ENCODE measurements at places on chromosomes 5 and 9.
A peak's percentile ranks its signal among the peaks of the same experiment; 100 is the strongest.

- H3K27ac ChIP-seq: no peak overlapping the region
- DNase-seq: no peak
- no peaks in the 10 kb centered on the region for H3K36me3 ChIP-seq
- H3K4me3 ChIP-seq: no peak overlapping the region
- H3K4me1 ChIP-seq: no peaks in the 10 kb centered on the region
- H3K27me3 ChIP-seq: no peaks in the 10 kb centered on the region
Observed at GRCh38 chr5:174273325-174273724, 227.8 kb downstream of the NSG2 start.

GRCh38 chr9:133826289-133827085, 88.3 kb upstream of the SARDH start:
- no peak overlapping the region for H3K4me3 ChIP-seq
- DNase-seq: no peak
- H3K4me1 ChIP-seq: no peaks in the 10 kb centered on the region
- no peaks in the 10 kb centered on the region for H3K27me3 ChIP-seq
- H3K27ac ChIP-seq: no peak overlapping the region
- H3K36me3 ChIP-seq: no peaks in the 10 kb centered on the region

GRCh38 chr9:26975728-26976707, 19.8 kb downstream of the IFT74 start:
- no peaks in the 10 kb centered on the region for H3K27me3 ChIP-seq
- DNase-seq: no peak
- no peak overlapping the region for H3K4me3 ChIP-seq
- H3K4me1 ChIP-seq: no peaks in the 10 kb centered on the region
- no peaks in the 10 kb centered on the region for H3K36me3 ChIP-seq

DNA sequence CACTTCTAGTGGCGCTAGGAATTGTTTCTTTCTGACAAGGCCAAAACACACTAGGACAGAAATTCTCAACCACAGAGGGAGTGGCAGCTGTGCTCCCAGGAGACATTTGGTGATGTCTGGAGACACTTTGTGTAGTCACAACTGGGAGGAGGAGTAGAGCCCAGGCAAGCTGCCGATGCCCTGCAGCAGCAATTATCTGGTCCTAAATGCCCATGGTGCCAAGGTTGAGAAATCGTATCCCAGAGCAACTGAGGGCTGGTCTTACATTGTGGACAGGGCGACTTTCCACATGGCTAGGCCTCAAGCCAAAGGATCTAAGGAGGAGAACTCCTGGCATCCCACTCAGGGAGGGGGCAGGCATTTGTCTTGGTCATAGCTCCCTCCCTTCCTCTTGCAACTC, 259.9 kb downstream of the GADD45G start:
- no peak overlapping the region for H3K4me3 ChIP-seq
- no peak for DNase-seq
- no peak overlapping the region for H3K27ac ChIP-seq
- H3K36me3 ChIP-seq: no peaks in the 10 kb centered on the region
- H3K27me3 ChIP-seq: no peaks in the 10 kb centered on the region

GRCh38 chr9:5813824-5814223, 19.1 kb downstream of the ERMP1 start:
- no peak overlapping the region for H3K4me3 ChIP-seq
- no peak overlapping the region for H3K27ac ChIP-seq
- H3K27me3 ChIP-seq: no peaks in the 10 kb centered on the region
- no peak for DNase-seq
- peaks cover 27% of the 10 kb centered on the region for H3K36me3 ChIP-seq
- H3K4me1 ChIP-seq: no peaks in the 10 kb centered on the region

- H3K27ac ChIP-seq: no peak overlapping the region
- H3K4me3 ChIP-seq: no peak overlapping the region
- H3K36me3 ChIP-seq: no peaks in the 10 kb centered on the region
- no peak for DNase-seq
- H3K27me3 ChIP-seq: peaks cover 2% of the 10 kb centered on the region
Observed at GRCh38 chr9:88820055-88820454, 171.2 kb upstream of the S1PR3 start.

DNA sequence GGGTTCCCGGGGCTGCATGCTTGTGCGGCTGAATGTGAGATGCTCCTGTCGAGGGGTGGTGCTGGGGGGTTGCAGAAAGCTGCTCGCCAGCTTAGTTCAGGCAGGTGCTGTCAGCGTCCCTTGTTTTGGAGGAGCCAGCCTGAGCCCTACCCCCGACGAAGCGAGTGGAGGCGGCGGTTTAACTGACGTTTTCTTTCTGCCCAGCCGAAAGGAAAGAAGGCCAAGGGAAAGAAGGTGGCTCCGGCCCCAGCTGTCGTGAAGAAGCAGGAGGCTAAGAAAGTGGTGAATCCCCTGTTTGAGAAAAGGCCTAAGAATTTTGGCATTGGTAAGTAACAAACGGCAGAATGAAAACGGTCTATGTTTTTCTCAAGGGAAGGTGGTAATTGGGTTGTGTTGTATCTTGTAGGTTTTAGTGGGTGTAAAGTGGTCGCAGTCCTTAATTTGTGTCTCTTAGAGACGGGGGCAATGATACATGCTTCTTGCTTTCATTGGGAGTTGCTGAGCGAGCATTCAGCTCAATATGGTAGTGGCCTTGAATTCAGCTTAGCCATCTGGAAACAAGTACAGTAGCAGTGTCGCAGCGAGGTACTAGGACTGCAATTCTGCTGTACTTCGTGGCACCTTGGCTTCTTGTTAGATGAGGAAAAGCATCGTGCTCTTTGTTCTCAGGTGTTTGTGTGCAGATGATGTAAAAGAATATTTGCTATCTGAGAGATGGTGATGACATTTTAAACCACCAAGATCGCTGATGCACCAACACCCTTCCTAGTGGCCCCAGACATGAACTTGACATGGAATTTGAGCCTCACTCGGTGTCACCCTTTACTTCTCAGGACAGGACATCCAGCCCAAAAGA, 928 bp downstream of the RPL7A start:
- peak overlapping the region; percentile 93 for H3K27ac ChIP-seq
- H3K36me3 ChIP-seq: peaks cover 53% of the 10 kb centered on the region
- peaks cover 18% of the 10 kb centered on the region for H3K4me1 ChIP-seq
- peak overlapping the region; percentile 100 for H3K4me3 ChIP-seq
- no peaks in the 10 kb centered on the region for H3K27me3 ChIP-seq
- DNase-seq: no peak

- no peaks in the 10 kb centered on the region for H3K36me3 ChIP-seq
- no peaks in the 10 kb centered on the region for H3K27me3 ChIP-seq
- no peak for DNase-seq
- H3K4me3 ChIP-seq: no peak overlapping the region
Observed at GRCh38 chr5:65900746-65901145, 25.6 kb upstream of the ERBIN start.

GRCh38 chr5:158466191-158466590, 607.2 kb upstream of the CLINT1 start:
- no peaks in the 10 kb centered on the region for H3K27me3 ChIP-seq
- H3K4me1 ChIP-seq: no peaks in the 10 kb centered on the region
- DNase-seq: no peak
- H3K4me3 ChIP-seq: no peak overlapping the region
- H3K36me3 ChIP-seq: no peaks in the 10 kb centered on the region
- no peak overlapping the region for H3K27ac ChIP-seq

DNA sequence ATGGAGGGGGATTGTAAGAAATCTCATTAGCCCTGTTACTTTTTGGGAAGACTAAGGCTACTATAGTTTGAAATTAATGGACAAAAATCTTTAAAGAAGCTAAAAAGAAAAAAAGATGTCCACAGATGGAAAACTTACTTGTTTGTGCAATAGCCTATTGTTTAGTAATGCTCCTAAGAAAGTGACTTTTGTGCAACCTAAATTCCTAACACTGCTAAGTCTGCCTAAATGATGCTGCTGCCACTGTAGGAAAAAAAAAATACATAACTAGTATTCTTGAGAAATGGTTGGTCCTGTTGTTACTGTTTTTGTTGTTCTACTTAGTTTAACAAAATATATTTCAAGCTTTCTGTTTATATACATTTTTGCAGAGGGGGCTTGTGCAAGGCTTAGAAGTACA, 108.2 kb upstream of the NR3C1 start:
- H3K27me3 ChIP-seq: no peaks in the 10 kb centered on the region
- DNase-seq: no peak
- no peak overlapping the region for H3K27ac ChIP-seq
- no peaks in the 10 kb centered on the region for H3K4me1 ChIP-seq
- no peak overlapping the region for H3K4me3 ChIP-seq

DNA sequence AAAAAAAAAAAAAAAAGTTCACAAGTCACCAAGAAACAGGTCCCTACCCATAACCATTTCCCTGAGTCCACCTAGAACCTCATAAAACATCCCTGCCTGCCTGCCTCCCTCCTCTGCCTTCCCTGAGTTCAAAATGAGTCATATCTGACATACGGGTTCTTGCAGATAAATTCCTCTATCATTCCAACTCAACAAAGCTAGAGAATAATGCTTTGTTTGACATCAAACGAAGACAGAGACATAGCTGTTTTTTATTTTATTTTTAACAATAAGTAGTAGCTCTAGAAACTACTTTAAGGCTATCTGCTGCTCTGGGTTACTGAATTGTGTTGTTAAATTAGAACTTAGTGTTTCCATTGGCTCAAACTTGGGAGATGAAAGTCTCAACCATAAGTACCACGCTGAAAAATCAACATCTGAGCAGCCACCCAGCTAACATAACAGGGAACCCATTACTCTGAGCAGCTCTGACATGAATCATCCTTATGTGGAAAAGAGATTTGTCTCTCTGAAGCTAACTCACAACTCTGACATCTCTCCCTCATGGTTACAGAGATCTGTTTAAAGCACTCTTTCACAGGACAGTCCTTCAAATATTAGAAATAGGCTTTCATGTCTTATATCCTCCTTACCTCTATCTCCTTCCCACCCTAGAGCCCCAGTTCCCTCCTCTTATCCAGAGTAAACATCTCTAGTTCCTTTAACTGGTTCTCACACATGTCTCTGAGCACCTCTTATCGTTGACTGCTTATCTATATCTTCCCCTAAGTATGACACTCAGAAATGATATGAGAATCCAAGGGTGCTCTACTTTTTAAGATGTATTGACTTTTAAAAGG, 12.1 kb downstream of the TMEM245 start:
- DNase-seq: no peak
- peaks cover 6% of the 10 kb centered on the region for H3K36me3 ChIP-seq
- no peak overlapping the region for H3K4me3 ChIP-seq
- peak overlapping the region; percentile 30 for H3K27ac ChIP-seq
- no peaks in the 10 kb centered on the region for H3K27me3 ChIP-seq

- no peak overlapping the region for H3K4me3 ChIP-seq
- H3K4me1 ChIP-seq: no peaks in the 10 kb centered on the region
- no peaks in the 10 kb centered on the region for H3K36me3 ChIP-seq
- no peak overlapping the region for H3K27ac ChIP-seq
Observed at GRCh38 chr9:104882566-104882965, 45.4 kb downstream of the ABCA1 start.

GRCh38 chr9:85425153-85425611, 316.6 kb downstream of the AGTPBP1 start:
- H3K4me3 ChIP-seq: no peak overlapping the region
- H3K27me3 ChIP-seq: no peaks in the 10 kb centered on the region
- no peaks in the 10 kb centered on the region for H3K36me3 ChIP-seq
- no peak for DNase-seq
- no peak overlapping the region for H3K27ac ChIP-seq

DNA sequence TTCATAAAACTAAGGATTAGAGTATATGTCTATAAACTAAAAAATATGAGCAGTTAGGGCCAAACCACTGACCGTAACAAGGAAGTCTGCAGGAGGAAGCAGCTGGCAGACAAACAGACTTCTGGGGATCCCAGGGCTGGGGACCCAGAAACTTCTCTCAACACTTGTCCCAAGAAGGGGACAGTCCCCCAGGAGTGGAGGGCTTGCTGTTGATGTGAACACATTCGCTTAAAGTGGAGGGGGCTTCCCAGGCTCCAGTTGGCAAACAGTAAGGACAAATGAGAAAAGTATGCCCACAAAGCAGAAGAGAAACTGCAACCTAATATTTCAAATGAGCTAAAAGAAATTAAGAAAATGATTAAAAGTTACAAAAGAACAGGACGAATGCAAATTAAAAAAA, 83.7 kb downstream of the PDE8B start:
- H3K4me1 ChIP-seq: no peaks in the 10 kb centered on the region
- DNase-seq: no peak
- no peak overlapping the region for H3K4me3 ChIP-seq
- H3K27ac ChIP-seq: no peak overlapping the region
- H3K36me3 ChIP-seq: no peaks in the 10 kb centered on the region

DNA sequence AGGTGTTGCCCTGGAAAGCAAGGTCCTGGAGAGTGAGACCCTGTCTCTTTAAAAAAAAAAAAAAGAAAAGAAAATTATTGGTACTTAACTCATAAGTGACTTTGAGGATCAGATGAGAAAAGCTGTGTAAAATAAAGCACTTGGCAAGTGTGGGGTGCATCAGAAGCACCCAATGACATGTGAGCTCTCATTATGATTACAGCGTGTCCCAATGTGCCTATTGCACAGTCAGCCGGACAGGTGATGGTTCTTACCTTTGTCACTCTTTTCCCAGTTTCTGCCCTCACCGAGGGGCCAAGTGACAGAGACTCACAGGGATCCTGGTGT, 40.4 kb upstream of the IL17B start:
- no peak overlapping the region for H3K4me3 ChIP-seq
- H3K27me3 ChIP-seq: no peaks in the 10 kb centered on the region
- H3K27ac ChIP-seq: no peak overlapping the region
- H3K4me1 ChIP-seq: no peaks in the 10 kb centered on the region
- no peaks in the 10 kb centered on the region for H3K36me3 ChIP-seq

- no peaks in the 10 kb centered on the region for H3K36me3 ChIP-seq
- H3K4me3 ChIP-seq: no peak overlapping the region
- DNase-seq: no peak
- H3K27me3 ChIP-seq: no peaks in the 10 kb centered on the region
- H3K27ac ChIP-seq: no peak overlapping the region
Observed at GRCh38 chr5:116492016-116492623, 82.5 kb downstream of the SEMA6A start.

DNA sequence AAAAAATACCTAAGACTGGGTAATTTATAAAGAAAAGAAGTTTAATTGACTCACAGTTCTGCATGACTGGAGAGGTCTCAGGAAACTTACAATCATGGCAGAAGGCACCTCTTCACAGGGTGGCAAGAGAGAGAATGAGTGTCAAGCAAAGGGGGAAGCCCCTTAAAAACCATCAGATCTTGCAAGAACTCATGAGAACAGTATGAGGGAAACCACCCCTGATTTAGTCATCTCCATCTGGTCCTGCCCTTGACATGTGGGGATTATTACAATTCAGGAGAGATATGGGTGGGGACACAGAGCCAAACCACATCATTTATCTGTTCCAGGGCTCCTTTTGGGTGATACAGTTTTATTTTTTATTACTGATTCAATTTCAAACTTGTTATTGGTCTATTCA, 23.2 kb upstream of the ADAMTS16 start:
- H3K4me3 ChIP-seq: no peak overlapping the region
- no peaks in the 10 kb centered on the region for H3K27me3 ChIP-seq
- no peaks in the 10 kb centered on the region for H3K36me3 ChIP-seq
- no peak for DNase-seq
- H3K27ac ChIP-seq: no peak overlapping the region

- no peak overlapping the region for H3K4me3 ChIP-seq
- no peak overlapping the region for H3K27ac ChIP-seq
- no peak for DNase-seq
- H3K27me3 ChIP-seq: no peaks in the 10 kb centered on the region
- no peaks in the 10 kb centered on the region for H3K4me1 ChIP-seq
Observed at GRCh38 chr5:114924769-114925168, 244.9 kb downstream of the TRIM36 start.

Data from effector memory CD4-positive, alpha-beta T cell (primary cell).